ENCODE measurements at places on chromosomes 12 and 14.

DNA sequence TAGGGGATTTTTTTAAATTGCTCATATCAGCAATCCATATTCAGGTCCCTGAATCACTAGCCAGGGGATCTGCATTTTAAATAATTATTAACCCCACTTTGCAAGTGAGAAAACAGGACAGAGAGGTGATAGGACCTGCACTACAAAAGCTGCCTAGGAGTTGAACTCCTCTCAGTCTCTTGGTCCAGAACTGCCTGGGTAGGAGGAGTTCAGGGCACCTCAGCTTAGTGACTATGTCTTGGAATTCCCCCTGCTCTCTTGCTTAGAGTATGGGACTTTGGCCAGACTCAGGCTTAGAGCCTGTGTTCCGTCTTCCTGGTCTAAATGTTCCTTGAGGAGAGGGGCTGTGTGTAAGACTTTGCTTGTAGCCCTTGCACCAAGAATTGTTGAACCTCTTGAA lies 68.2 kb upstream of the WSCD2 start:
- H3K36me3 ChIP-seq, result no peaks in the 10 kb centered on the region
- DNase-seq, result no peak
- no peaks in the 10 kb centered on the region for H3K4me1 ChIP-seq
- no peak overlapping the region for H3K4me3 ChIP-seq
- H3K27ac ChIP-seq, result no peak overlapping the region

- H3K36me3 ChIP-seq, result no peaks in the 10 kb centered on the region
- DNase-seq, result no peak
- H3K4me3 ChIP-seq, result no peak overlapping the region
- H3K27ac ChIP-seq, result no peak overlapping the region
Observed at GRCh38 chr12:81297601-81298000, 219.7 kb downstream of the ACSS3 start.

DNA sequence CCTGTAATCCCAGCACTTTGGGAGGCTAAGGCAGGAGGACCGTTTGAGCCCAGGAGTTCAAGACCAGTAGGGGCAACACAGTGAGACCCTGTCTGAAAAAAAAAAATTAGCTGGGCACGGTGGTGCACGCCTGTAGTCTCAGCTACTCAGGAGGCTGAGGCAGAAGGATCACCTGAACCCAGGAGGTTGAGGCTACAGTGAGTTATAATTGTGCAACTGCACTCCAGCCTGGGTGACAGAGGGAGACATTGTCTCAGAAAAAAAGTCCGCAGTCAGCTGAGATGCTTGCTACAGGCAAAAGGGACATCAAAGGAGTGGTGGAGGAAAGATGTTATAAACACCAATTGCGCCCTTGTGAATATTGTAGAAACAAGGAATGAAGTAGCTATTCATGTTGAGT lies 77.8 kb downstream of the NDUFA12 start:
- no peaks in the 10 kb centered on the region for H3K4me1 ChIP-seq
- peaks cover 3% of the 10 kb centered on the region for H3K27me3 ChIP-seq
- no peak overlapping the region for H3K27ac ChIP-seq
- H3K36me3 ChIP-seq, result no peaks in the 10 kb centered on the region

DNA sequence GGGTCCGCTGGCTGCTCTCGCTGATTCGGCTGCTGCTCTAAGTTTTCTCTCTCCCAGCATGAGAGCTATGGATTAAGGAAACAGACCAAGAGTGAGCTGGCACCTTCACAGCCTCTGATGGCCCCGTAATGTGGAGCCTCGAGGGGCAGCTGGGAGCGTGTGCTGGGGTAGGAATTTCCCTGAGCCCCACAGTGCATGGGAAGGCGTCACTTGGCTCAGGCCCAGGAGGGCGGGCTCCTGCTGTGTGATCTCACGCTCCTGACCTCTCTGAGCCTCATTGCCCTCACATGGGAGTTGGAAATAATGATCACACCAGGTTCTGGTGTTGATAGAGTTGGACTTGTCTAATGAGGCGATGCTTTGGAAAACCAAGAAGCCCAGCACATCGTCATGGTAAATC lies 238.6 kb upstream of the CRY1 start:
- H3K4me1 ChIP-seq, result peaks cover 81% of the 10 kb centered on the region
- peaks cover 3% of the 10 kb centered on the region for H3K27me3 ChIP-seq
- no peak overlapping the region for H3K4me3 ChIP-seq
- H3K36me3 ChIP-seq, result peaks cover 40% of the 10 kb centered on the region
- no peak for DNase-seq
- no peak overlapping the region for H3K27ac ChIP-seq

DNA sequence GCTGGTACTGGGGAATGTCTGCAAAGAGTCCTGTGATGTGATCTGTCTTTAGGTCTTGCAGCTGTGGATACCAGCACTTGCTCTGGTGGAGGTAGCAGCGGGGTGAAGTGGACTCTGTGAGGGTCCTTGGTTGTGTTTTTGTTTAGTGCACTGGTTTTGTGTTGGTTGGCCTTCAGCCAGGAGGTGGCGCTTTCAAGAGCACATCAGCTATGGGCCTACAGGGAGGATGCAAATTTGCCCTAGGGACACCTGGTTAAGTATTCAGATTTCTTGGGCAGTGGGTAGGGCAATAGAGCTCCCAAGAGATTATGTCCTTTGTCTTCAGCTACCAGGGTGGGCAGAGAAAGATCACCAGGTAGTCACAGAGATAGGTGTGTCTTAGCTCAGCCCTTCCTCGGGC lies 63.8 kb downstream of the PTGER2 start:
- peaks cover 48% of the 10 kb centered on the region for H3K36me3 ChIP-seq
- H3K27me3 ChIP-seq, result peaks cover 39% of the 10 kb centered on the region

- no peak overlapping the region for H3K4me3 ChIP-seq
- peaks cover 48% of the 10 kb centered on the region for H3K27me3 ChIP-seq
- no peak for DNase-seq
- no peak overlapping the region for H3K27ac ChIP-seq
Observed at GRCh38 chr12:49893753-49894750, 9.6 kb downstream of the FAIM2 start.

GRCh38 chr14:57816568-57817284 lies 49.2 kb downstream of the SLC35F4 start:
- H3K4me3 ChIP-seq, result no peak overlapping the region
- H3K36me3 ChIP-seq, result no peaks in the 10 kb centered on the region
- no peaks in the 10 kb centered on the region for H3K27me3 ChIP-seq
- no peak overlapping the region for H3K27ac ChIP-seq
- DNase-seq, result no peak

GRCh38 chr14:103707329-103708263 lies 7.7 kb downstream of the XRCC3 start:
- H3K4me1 ChIP-seq, result peaks cover 20% of the 10 kb centered on the region
- DNase-seq, result no peak
- peaks cover 26% of the 10 kb centered on the region for H3K36me3 ChIP-seq

- H3K4me3 ChIP-seq, result no peak overlapping the region
- no peak for DNase-seq
- no peaks in the 10 kb centered on the region for H3K27me3 ChIP-seq
- no peaks in the 10 kb centered on the region for H3K4me1 ChIP-seq
Observed at GRCh38 chr14:99320621-99321235, 48.7 kb upstream of the BCL11B start.

DNA sequence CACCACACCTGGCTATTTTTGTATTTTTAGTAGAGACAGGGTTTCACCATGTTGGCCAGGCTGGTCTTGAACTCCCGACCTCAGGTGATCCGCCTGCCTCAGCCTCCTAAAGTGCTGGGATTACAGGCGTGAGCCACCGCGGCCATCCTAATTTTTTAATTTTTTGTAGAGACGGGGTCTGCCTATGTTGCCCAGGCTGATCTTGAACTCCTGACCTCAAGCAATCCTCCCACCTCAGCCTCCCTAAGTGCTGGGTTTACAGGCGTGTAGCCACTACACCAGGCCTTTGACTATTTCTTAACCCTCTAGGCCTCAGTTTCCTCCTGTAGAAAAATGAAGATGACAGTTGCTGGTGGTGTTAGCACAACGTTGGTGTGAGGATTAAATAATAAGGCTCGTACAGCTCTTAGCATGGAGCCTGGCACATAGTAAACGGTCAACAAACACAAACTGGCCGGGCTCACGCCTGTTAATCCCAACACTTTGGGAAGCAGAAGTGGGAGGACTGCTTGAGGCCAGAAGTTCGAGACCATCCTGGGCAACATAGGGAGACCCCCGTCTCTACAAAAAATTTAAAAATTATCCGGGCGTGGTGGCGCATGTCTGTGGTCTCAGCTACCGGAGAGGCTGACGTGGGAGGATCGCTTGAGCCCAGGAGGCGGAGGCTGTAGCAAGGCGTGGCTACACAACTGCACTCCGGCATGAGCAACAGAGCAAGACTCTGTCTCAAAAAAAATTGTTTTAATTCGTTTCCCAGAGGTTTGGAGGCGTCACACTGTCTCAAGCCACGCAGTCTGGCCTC lies 979 bp downstream of the DDX54 start:
- H3K27ac ChIP-seq, result peak overlapping the region; percentile 98
- H3K4me3 ChIP-seq, result peak overlapping the region; percentile 92
- H3K27me3 ChIP-seq, result no peaks in the 10 kb centered on the region
- DNase-seq, result no peak
- H3K36me3 ChIP-seq, result peaks cover 39% of the 10 kb centered on the region

GRCh38 chr12:47316609-47317049 lies 236.9 kb upstream of the AMIGO2 start:
- peaks cover 7% of the 10 kb centered on the region for H3K36me3 ChIP-seq
- DNase-seq, result no peak
- no peaks in the 10 kb centered on the region for H3K27me3 ChIP-seq
- H3K4me3 ChIP-seq, result no peak overlapping the region
- H3K4me1 ChIP-seq, result peaks cover 27% of the 10 kb centered on the region

- no peak overlapping the region for H3K27ac ChIP-seq
- DNase-seq, result peak; percentile 80
- no peak overlapping the region for H3K4me3 ChIP-seq
- H3K27me3 ChIP-seq, result peaks cover 55% of the 10 kb centered on the region
- no peaks in the 10 kb centered on the region for H3K36me3 ChIP-seq
- H3K4me1 ChIP-seq, result peaks cover 6% of the 10 kb centered on the region
Observed at GRCh38 chr12:6195665-6196535, 4.3 kb upstream of the CD9 start.

DNA sequence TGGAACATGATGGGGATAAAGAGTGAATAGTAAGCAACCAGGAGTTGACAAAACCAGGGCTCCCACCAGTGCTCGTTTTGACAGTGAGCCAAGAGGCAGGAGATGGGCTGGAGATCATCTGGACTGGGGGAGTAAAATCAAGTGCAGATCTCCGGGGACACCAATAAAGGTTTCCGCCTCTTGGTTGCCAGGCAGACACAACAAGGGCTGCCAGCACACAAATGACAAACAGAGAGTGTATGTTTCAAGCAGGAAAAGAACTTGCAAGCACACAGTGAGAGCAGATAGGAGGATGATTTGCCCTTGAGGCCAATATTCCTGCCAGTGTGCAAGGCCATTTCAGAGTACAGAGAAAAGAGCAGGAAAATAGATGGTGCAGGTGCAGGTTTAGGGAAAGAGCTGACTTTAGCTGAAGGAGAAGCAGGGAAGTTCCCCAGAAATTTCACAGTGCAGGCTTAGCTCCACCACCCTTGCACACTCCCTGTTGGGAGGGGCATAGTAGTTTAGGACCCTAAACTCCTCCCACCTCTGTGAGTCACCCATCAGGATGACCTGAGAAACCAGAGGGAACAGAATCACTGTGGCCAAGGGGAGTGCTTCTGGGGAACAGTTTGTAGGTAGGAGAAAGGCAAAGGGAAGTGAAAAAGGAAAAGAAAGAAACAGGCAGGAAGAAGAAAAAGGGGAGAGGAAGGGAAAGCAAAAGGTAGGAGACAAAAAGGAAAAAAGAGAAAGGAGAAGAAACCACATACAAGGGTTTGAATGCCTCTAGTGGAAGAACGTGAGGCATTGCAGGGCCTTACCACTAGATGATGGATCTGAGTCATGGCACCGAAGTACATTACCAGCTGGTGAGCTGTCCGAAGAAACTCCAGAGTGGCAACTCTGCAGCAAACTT lies 404.4 kb downstream of the SLC6A15 start:
- no peak overlapping the region for H3K27ac ChIP-seq
- H3K4me1 ChIP-seq, result no peaks in the 10 kb centered on the region
- H3K4me3 ChIP-seq, result no peak overlapping the region

GRCh38 chr14:72603639-72604038 lies 290.3 kb downstream of the DPF3 start:
- H3K4me1 ChIP-seq, result peaks cover 5% of the 10 kb centered on the region
- H3K36me3 ChIP-seq, result no peaks in the 10 kb centered on the region
- H3K27me3 ChIP-seq, result peaks cover 81% of the 10 kb centered on the region
- no peak overlapping the region for H3K27ac ChIP-seq

- H3K27ac ChIP-seq, result no peak overlapping the region
- no peak overlapping the region for H3K4me3 ChIP-seq
- DNase-seq, result no peak
- no peaks in the 10 kb centered on the region for H3K36me3 ChIP-seq
- no peaks in the 10 kb centered on the region for H3K27me3 ChIP-seq
- H3K4me1 ChIP-seq, result no peaks in the 10 kb centered on the region
Observed at GRCh38 chr12:115294453-115295133, 610.6 kb upstream of the TBX3 start.

DNA sequence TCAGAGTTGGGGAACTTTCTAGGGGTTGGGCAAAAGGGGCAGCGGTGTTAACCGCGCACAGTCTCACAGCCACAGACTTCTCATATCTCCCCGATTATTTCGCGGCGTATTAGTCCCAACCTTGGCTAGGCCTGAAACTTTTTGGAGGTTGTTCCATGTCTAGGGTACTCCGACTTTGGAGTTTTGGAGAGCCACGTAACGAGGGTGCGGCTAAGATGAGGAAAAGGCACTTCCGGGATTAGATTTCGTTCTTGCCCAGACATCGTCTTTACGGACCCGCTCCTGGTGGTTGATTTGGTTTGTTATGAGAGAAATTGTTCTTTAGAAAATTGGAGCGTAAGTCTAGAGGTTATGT lies 513 bp downstream of the CCNK start:
- H3K4me1 ChIP-seq, result peaks cover 49% of the 10 kb centered on the region
- peak; percentile 54 for DNase-seq
- H3K27ac ChIP-seq, result peak overlapping the region; percentile 98
- no peaks in the 10 kb centered on the region for H3K27me3 ChIP-seq

- no peak for DNase-seq
- H3K36me3 ChIP-seq, result peaks cover 6% of the 10 kb centered on the region
- peak overlapping the region; percentile 31 for H3K4me3 ChIP-seq
- H3K27me3 ChIP-seq, result peaks cover 55% of the 10 kb centered on the region
Observed at GRCh38 chr14:28773176-28773575, 6.6 kb downstream of the FOXG1 start.
